Suppressor macrophage (primary cell): ENCODE measurements at places on chromosomes 12 and 14.
A peak's percentile ranks its signal among the peaks of the same experiment; 100 is the strongest.

DNA sequence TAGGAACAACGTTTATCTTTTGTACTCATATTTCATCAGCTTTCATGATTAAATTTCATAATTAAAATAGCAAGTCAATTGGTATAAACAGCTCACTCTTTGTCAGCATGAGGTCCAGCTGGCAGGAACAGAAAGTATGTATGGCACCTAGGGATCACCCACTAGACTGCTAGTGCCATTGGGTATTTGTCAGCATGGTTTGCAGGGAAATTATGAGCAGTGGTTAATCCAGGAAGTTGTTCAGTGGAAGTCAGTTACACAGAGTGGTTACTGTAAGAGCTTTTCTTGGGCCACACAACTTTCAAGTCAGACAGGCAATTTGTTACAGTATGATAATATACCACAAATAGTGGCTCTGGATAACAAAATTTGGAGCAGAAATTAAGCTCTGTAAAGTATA lies 340.3 kb upstream of the RGS6 start:
- peak; percentile 52 for DNase-seq

DNA sequence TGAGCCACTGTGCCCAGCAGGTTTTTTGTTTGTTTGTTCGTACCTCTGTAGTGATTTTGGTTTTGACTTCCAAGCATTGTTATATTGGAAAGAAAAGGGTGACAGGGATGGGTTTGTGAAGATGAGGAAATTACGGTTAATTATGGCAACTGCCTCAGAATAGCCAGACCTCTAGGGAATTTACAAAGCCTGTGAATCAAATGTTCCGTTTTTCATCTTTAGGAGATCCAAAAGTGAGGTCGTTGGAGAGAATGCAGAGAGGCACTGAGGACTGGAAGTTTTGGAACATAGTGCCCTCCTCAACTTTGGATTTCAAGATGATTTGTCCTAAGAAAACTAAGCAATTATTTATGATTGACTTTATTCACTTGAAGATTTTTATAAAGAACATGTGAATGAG lies 54.5 kb upstream of the EVL start:
- no peak for DNase-seq

DNA sequence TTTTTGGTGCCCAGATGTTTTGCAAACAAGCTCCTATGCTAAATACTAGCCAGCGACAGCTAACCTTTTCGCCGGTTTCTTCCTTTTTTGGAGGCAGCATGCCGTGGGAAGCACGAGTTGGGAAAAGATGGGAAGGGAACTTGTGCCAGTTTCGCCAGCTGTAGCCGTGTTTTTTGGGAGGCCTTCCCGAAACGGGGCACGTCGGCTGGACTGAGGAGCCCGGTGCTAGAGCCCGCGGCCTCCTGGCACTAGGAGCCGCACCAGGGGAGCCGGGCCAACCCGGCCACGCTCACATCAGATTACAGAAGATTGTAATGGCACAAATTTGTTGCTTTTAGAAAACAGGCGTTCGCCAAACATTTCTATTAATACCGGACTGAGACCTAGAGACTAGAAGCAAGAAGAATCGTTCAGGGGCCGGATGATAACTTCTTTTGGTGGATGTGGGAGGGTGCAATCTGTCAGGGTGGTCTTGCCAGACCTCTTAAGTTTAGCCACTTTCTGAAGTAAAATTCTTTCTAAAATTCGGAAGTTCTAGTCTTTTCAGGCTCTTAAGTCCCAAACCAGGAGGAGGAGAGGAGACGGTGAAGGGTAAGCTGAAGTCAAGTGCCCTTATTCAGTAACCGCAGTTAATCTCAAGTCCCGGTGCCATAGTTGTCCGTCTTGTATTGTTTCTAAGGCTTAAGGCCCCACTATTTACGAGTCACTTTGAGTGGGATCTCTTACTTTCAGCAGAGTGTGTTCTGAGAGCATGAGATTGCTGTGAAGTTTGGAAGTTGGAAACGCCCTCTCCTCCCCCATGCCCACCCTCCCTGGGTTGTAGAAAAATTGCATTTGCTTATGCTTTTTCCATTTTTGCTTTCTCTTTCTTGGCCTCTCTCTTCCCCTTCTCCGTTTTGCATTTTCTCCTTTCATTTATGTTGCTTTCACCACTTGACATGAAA lies 1.3 kb downstream of the RASSF3 start:
- peak; percentile 66 for DNase-seq

GRCh38 chr14:105475269-105476096 lies 862 bp downstream of the CRIP2 start:
- no peak for DNase-seq

DNA sequence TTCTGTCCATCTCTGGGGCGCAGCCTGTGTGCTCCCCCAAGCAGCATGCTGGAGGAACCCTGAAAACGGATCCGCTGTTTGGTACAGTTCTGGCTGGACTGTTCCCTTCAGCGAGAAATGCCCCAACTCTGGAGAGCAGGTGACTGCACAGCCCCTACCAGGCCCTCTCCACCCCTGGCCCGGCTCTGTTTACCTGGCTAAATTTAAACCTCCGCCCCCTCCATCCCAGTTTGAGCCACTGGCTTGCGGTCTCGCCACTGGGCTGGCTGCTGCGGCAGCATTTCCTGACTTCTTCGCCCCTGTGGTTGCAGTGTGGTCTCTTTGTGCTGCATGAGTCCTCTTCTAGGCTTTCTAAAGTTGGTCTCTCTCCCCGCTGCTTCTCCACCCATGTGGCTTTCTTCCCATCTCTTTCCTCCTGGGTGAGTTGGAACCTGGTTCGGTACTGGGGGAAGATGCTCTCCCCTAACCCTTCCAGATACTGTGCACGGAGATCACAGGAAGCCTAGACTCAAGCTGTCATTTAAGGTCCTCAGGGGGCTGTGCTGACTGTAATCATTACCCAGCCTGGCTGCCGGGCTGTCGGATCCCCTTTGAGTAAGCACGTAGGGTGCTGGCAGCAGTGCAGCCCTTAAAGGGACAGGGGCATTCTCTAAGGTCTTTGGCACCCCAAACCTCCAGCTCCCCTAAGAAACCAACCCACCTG lies 60.6 kb downstream of the FBXL14 start:
- DNase-seq, result no peak

DNA sequence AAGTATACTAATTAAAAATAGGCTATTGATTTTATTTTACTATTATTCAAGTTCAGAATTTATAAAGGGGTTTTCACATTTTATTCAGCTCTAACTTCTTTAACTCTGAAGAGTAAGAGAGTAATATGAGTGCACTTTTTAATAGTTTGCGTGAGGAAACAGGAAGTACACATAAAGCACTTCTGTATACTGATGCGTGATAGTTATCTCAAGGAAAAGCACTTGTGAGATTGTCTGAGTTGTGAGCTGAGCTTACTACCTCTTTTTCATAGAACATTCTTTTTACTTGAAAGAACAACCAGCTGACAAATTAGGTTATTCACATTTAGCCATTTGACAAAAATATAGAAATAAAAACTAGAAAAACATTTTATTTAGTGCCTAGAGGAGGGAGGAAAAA lies 1.9 kb downstream of the RAD51AP1 start:
- no peak for DNase-seq

GRCh38 chr14:32205984-32206383 lies 2.9 kb upstream of the RNU6-8 start:
- peak; percentile 10 for DNase-seq

- DNase-seq, result no peak
These were observed 92.9 kb downstream of the ESR2 start for GRCh38 chr14:64201296-64201695.

- no peak for DNase-seq
These were observed 190.2 kb upstream of the LMO3 start for GRCh38 chr12:16796168-16796567.

DNA sequence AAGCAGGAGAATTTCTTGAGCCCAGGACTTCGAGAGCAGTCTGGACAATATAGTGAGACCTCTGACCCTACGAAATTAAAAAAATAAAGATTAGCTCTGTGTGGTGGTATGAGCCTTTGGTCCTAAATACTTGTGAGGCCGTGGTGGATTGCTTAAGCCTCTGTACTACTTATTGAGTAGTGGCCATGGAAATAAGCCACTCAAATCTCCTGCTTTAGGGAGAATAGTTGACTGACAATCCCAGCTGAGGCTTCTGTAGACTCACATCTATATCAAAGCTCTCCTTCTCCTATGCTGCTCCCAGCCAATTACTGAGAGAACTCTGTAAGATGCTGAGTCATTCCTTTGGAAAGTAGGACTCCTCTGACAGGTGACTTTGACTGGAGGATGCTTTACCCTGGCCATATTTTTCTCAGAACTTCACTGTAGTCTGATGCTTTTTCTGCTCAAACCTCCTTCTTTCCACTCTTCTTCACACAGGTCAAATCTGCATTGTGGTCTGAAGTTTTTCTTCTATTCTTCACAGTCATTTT lies 420.2 kb downstream of the SLC6A15 start:
- no peak for DNase-seq

- no peak for DNase-seq
These were observed 167.2 kb downstream of the FSCB start for GRCh38 chr14:44339862-44340261.

GRCh38 chr12:113070117-113070906 lies 13.8 kb downstream of the DTX1 start:
- peak; percentile 90 for DNase-seq

GRCh38 chr12:30201301-30202160 lies 417.8 kb upstream of the TMTC1 start:
- DNase-seq, result no peak

GRCh38 chr12:98085046-98085755 lies 430.2 kb upstream of the TMPO start:
- DNase-seq, result no peak

- no peak for DNase-seq
These were observed 32.2 kb downstream of the CYP46A1 start for GRCh38 chr14:99716091-99716849.

- DNase-seq, result no peak
These were observed 1105.4 kb downstream of the VRK1 start for GRCh38 chr14:97902630-97903029.

DNA sequence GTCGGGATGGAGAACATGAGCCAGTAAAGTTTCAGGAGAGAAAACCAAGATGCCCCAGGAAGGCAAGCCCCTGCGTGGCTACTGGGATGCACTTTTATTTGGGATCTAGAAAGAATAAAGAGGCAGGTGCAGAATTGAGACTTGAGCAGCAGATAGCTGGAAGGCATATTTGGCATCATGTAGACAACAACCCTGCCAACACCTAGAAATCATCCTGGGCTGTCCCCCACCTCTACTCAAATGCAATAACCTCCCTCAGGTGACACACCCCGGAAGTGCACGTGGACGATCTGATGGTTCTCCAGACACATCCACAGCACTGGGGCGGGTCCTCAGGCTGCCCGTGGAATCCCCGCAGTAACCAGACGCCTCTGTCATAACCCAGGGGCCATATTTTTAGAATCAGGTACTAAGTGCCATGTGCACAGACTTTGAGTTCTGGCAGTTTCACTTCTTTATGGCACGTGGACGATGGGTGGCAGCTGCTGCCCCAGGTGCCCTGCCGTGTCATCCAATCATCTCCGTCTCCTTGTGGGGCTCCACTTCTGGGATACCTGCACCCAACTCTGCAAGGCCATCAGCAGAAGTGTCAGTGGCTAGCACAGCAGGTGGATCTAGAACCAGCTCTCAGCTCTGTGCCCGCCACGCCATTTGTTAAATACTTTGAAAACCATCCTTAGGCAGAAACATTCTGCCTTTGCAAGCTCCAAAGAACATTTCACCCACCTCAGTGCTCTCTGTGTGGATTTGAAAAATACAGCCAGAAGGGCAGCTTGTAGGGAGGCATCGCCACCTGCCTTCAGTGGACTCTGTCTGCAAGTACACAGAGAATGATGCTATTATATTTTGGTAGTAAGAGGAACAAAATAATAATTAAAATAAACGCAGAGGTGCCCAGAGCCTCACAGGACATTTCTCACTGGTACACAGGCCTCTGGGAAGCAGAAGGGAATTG lies 771.7 kb upstream of the TMEM132C start:
- DNase-seq, result no peak

GRCh38 chr14:69152902-69153151 lies at the start of gene DCAF5:
TSS of gene DCAF5 (minus strand) at chr14:69153119. CDS start at chr14:69152978, 141 bp downstream.
- no peak for DNase-seq

GRCh38 chr14:67853715-67854114 lies 34.1 kb downstream of the RAD51B start:
- DNase-seq, result peak; percentile 72

DNA sequence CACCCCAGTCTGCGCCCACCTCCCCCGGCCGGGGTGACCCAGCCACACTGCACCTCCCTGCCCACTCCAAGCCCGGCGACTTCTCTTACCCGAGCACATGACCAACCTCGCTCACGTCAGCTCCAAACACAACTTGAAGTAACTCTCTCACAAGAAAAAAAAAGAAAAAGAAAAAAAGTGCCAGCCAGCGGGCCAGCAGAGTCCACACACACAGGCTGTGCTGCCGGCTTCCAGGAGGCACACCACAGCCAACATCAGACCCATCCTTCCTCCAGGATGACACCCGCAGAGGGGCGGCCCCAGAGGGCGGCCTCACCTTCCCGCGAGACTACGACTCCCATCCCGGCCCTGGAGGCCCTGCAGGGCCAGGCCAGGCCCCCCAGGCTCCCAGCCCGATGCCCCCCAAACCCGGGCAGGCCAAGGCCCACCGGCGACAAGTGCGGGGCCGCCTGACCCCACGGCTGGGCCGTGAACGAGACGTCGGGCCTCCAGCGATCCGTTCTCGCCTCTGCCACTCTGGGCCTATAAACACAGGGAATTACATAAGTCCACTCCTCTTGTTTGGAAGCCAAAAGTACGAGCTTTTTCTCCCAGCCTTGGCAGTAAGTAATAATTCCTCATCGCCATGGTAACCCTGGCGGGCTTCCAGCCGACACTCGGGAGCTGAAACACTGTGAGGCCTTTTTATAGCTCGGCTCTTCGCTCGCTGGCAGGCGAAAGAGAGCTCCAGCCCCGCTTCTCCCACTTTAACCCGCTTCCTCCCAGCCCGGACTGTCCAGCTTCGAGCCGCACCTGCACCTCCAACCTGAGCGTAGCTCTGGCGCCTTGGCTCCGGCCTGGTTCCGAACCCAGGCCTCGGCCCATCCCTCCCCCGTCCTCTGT lies 49.1 kb downstream of the NCOR2 start:
- DNase-seq, result peak; percentile 90

- no peak for DNase-seq
These were observed 18.6 kb upstream of the PTGR2 start for GRCh38 chr14:73833034-73833433.

- no peak for DNase-seq
These were observed 102.7 kb downstream of the KCNMB4 start for GRCh38 chr12:70468741-70469140.

- DNase-seq, result peak; percentile 69
These were observed 8.6 kb downstream of the VTI1B start for GRCh38 chr14:67665868-67666267.

GRCh38 chr12:114409852-114410600 lies 4.1 kb upstream of the TBX5 start:
- DNase-seq, result no peak

- DNase-seq, result no peak
These were observed 90.6 kb downstream of the CIT start for GRCh38 chr12:119786539-119786938.

- DNase-seq, result no peak
These were observed 6.5 kb downstream of the CAMKK2 start for GRCh38 chr12:121289962-121290361.

DNA sequence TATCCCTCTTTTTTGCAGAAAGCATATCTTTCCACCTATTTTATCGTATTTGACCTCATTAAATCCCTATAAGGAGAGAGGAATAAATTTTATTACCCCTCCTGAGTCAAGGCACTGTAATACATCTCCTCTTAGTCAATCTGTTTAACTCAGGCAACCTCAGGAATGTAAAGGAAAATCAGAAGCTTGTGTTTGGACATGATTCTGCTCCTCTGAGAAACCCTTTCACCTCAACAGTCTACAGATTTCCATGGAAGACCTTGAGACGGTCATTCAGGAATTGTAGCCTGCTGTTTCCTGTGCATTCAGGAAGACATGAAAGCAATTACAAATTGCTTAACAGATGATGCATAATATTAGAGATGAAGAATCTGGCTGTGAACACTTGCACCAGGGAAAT lies 360.8 kb downstream of the PAWR start:
- no peak for DNase-seq
